Fibroblast of lung (primary cell): ENCODE measurements at places on chromosomes 12 and 14. TPM values are rescaled to one million over a fixed set of nuclear protein-coding genes. Genes with fewer than 3 reads are reported as not detected.

The SRRM4 gene
- not detected in 2 replicates for total RNA-seq

The E2F7 gene
- total RNA-seq = 4.6 and 9.7 TPM in 2 replicates

The SSPN gene
- total RNA-seq = 9.8 and 18.5 TPM in 2 replicates

The TSPAN8 gene
- under 0.01 and 0.17 TPM in 2 replicates for total RNA-seq

The SLC7A7 gene
- 5.1 and 6.3 TPM in 2 replicates for total RNA-seq

The GPR33 gene
- total RNA-seq = not detected in 2 replicates

The SYT1 gene
- total RNA-seq = 0.51 and 2.1 TPM in 2 replicates

The SLC35F4 gene
- not detected in 2 replicates for total RNA-seq

The HHIPL1 gene
- 7.7 and 9.9 TPM in 2 replicates for total RNA-seq

The TMEM119 gene
- 132 and 358 TPM in 2 replicates for total RNA-seq

The HCAR1 gene
- 0.51 and 1.5 TPM in 2 replicates for total RNA-seq

The ASB2 gene
- 0.51 and 0.99 TPM in 2 replicates for total RNA-seq
